Cardiac fibroblast (primary cell): ENCODE measurements at places on chromosomes 7 and 10.

GRCh38 chr10:17479822-17480221, 25.4 kb upstream of the ST8SIA6 start:
- no peak for DNase-seq

DNA sequence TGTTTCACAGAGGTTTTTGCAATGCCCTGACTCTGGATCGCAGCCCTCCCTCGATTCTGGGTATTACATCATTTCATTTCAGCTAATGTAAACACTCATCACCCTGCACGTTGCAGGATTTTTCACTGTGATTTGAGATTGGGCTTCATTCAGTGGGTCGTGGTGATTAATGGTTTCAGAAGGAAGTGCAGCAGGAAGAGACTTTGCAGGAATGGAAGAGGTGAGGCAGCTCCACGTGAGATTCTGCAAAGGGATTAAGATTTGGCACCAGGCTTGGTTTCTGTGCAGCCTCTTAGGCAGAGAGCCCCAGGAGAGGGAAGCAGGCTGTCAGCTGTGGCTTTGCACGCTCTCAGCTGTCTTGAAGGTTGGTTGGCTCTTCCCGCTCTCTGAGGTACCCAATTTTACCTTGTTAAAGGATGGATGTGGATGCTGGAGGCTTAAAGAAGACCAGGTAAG, 95.2 kb downstream of the PLCE1 start:
- peak; percentile 62 for DNase-seq

GRCh38 chr7:1106793-1107421, 19.0 kb downstream of the GPER1 start:
- DNase-seq, result no peak

DNA sequence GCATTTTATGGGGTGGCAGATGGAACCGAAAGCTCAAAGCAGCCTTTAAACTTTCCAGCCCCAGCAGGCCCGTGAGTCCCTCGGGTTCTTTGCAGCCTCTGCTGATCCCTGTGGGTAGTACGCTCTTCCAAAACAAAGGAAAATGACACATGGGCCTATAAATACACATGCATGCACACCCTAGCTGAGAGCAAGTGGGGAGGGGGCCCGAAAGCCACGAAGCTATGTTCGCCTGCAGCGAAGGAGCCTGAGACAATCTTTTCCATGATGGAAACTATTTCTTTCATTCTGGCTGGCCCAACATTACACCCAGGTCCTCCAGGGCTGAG, 32.2 kb downstream of the CALML5 start:
- no peak for DNase-seq

DNA sequence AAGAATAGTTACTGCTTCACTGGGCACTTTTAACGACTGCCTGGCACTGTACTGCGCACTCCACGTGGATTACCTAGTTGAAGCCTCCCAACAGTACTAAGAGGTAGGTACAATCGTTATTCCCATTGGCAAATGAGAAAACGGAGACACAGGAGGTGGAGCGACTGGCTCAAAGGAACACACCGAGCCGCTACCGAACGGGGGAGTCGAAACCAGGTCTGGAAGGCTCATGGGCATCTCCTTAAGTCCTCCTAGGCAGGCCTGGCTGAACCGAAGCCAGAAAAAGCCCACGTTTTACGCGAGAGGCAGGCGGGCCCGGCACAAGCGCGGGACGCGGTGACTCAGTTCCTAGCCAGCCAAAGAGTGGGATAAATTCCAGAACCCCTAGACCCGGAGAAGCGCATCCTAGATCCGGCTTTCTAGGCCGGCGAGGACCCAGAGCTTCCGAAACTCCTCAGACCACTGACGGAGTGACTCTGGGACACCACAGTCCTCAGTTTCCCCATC, 472 bp downstream of the PDAP1 start:
- DNase-seq, result peak; percentile 83

DNA sequence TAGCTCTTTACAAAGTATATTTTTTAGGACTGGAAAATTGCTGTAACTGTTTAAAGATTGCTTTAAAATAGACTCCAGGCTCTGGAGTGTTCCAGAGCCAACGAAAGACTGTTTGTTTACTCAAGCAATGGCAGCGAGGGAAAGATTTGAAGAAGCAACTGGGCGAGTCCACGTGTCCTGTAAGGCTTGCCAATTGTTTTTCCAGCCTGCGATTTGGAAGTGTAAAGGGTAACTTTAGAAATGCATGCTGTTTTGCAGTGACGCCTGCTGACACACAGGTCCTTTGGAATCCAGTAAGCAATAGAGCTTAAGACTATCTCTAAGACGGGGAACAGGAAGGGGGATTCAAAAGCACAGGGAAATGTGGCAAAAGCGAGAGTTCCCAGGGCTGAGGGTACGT, 55.8 kb downstream of the TACC2 start:
- DNase-seq, result peak; percentile 55

- DNase-seq, result no peak
Observed at GRCh38 chr10:107103174-107104025, 61.1 kb downstream of the SORCS1 start.

GRCh38 chr7:39353615-39354376, 212.4 kb upstream of the YAE1 start:
- peak; percentile 4 for DNase-seq

GRCh38 chr7:70307544-70308106, 709.4 kb downstream of the AUTS2 start:
- DNase-seq, result no peak

DNA sequence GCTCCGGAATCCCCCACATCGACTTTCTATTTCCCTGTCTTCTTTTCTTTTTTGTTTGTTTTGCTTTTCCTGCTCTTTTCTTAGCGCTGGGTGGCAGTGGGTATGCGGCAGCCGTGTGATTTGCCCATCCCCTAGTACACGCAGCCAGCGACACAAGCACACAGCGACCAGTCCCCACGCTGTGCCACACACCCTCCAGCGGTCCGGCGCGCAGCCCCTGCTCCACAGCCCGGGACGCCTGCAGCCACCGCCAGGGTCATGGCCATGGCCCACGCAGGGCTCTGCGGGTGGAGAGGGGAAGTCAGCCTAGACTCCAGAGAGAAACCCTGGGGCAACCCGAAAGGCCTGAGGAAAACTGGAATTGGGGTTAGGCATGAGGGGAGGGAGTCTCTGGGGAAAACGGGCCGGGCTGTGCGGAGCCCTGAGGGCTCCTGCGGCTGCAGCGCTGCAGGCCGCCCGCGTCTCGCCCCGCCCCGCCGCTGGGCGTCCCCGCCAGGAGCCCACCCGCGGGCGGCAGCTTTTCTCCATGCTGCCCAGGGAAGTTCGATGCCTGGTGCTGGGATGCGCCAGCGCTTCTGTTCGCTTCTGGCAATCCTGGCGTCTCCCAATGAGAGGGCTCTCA, 2.5 kb downstream of the CHRM2 start:
- no peak for DNase-seq

- DNase-seq, result no peak
Observed at GRCh38 chr7:129559564-129559963, 52.0 kb upstream of the NRF1 start.

GRCh38 chr10:8049045-8049864, 5.2 kb upstream of the GATA3 start:
- no peak for DNase-seq

DNA sequence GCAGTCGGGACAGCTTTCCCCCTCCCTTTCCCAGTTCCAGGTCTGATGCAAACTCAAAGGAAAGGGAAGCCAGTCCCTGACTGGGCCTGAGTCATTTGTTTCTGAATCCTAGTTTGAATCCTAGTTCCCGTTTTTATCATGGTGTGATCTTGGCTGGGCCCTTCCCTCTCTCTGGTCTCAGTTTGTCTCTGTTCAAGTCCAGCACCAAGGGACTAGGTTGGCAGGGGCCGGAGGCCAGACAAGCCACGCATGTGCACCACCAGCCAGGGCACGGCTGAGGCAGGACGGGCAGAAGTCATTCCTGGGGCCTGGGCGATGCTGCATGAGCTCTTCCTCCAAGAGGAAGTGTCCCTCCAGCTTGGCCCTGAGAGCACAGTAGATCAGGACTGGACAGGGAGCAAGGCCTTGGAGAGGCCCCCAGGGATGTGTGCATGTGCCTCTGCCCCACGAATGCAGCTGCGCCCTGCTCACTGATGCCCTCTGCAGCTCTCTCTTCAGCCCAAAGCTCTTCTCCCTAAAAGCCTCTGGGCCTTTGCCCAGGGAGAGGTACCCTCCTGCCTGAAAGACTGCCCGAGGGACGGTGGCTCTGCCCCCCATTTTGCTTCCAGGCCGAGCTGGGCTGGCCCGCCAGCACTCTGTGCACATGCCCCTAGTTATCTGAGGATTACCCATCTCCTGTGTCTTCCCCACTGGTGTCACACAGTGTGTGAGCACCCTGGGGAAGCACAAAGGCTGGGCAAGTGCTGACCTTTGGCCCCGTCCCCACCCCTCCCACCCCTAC, 86.7 kb downstream of the ZMIZ1 start:
- no peak for DNase-seq
